ACHN (cell line): ENCODE measurements at places on chromosomes 6 and 20.

DNA sequence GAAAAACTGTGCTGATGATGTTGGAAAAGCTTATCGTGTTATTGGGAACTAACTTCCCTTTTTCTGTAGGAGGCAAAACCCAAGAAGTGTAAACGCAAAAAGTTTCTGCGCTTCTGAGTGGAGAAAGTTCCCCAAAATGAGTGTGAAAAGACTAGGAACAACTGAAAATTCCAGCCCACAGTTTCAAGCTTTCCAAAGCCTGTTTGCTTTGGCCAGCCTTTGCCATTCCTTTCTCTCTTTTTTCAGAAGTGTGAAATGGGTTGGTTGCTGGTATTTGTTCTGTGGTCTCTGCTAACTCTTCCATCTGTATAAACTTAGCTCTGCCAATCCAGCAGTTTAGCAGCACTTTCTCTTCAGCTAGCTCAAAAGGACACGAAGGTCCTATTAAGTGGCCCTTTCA, 491.3 kb downstream of the MAFB start:
- DNase-seq: no peak

DNA sequence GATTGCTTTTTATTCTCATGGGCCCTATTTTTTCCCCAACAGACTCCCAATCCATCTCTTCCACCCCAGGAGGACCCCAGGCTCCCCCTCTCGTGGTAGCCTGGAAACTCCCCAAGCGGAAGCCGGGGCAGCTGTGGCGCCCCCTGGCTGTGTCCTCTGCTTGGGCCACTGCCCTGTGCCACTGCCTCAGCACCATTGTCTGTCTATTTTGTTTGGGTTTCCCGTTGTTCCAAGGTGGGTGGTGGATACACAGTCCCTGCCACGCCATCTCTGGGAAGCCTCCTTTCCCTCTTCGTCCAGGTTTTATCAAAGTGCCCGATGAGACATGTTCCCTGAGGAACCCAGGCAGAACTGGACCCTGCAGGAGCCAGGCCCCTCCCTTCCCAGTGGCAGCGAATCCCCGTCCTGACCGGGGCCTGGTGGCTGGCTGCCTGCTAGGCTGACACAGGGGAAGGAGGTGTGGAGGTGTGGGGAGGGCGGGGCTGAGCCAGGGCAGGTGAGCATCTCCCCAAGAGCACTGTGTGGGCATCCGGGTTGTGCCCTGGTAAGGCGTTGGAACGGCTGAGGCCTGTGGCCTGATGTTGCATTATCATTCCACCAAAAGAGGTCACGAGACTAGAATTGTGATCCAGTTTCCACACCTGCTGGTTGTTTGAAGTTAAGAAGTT, 228.2 kb downstream of the CDH4 start:
- no peak for DNase-seq

GRCh38 chr6:31272436-31272835, 544 bp upstream of the HLA-C start:
- DNase-seq: peak; percentile 8

DNA sequence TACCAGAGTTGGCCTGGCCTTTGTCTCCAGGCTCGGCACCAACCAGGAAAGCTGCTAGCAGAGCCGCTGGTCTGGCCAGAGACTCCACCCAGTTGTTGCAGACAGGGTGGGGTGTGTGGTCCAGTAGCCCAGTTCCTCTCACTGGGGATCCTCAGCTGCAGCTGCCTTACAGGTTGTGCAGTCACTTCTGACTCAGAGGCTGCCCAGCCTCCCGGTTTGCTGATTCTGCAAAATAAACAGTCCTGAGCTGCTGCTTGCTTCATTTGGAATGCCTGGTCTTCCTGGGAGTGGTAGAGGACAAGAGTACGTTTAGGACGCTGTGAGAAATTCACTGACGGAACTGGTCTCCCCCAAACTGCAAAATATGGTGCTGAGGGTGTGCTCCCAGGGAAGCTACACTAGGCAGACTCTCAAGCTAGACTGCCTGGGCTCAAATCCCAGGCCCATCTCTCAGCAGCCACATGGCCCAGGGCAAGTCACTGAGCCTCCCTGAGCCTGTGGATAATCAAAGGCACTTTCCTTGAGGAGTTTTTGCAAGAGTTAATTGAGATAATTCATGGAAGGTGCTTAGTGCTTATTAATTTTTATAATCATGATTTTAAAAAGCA, 246.1 kb downstream of the TFAP2C start:
- peak; percentile 54 for DNase-seq

DNA sequence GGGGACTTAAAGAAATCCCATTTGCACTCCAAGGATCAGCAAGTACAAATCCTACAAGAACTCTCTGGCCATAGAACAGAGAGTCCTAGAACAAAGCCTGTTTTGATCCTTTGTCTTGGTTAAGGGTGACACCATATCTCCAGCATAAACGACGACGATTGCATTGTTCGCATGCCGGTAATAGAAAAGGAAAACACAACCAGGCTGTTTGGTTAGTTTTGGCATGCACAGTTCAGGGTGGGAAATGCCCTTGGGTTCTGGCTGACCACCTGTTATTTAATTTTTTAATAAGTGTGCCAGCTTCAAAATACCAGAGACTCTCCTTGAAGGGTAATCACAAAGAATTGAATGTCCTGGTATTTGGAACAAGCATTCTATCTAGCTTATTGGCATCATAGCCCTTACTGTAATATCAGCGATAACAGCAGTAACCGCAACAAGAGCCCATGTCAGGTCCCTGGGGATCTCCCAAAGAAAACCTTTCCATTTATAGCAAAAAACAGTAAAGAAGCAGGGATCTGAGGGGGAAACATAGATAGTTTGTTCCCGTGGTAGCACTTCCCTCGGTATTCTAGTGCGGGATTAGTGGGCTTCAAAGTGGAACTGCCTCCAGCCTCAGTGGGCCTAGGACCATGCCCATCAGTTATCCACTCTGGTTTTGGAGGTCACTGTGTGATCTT, 77.1 kb downstream of the TMEM170B start:
- no peak for DNase-seq

GRCh38 chr6:29263001-29263400, 38.5 kb upstream of the OR14J1 start:
- no peak for DNase-seq

DNA sequence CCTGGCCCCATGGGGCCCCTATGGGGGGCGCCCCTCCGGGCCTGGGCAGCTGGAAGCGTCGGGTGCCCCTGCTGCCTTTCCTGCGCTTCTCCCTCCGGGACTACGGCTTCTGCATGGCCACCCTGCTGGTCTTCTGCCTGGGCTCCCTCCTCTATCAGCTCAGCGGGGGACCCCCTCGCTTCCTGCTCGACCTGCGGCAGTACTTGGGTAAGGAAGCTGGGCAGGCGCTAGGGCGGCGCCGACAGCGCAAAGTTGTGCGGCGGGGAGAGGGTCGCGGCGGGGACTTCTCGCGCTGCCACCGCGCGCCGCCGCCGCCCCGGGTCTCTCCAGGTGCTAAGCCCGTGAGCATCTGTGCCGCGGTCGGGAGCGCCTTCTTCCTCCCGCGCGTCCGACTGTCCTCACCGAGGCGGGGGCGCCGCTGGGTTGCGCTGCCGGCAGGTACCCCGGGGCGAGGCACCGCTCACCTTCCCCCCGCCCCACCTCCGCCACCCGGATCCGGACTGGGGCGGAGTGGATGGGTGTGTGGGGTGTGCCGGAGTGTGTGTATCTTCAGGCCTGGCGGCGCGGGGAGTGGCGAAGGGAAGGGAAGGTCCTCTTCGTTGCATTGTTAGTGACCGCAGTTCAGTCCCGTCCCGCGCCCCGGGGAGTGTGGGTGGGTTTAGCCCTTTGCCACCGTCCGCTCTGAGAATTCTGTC, 788 bp downstream of the UST start:
- DNase-seq: peak; percentile 29

GRCh38 chr6:84526631-84527030, 237.8 kb downstream of the TBX18 start:
- DNase-seq: no peak

DNA sequence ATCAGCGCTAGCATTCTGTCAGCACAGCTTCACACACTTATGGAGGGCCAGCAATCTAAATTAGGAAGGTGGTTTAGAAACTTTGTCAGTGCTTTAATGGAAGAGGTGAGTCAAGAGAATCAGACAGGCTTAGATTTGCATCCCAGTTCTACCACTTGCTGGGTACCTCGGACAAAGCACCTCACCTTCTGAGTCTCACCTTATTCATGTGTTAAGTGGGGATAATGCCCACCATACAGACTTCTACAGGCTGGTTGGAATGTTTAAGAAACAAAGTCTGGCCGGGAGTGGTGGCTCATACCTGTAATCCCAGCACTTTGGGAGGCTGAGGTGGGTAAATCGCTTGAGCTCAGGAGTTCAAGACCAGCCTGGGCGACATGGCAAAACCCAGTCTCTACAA, 12.2 kb upstream of the STK35 start:
- DNase-seq: no peak

DNA sequence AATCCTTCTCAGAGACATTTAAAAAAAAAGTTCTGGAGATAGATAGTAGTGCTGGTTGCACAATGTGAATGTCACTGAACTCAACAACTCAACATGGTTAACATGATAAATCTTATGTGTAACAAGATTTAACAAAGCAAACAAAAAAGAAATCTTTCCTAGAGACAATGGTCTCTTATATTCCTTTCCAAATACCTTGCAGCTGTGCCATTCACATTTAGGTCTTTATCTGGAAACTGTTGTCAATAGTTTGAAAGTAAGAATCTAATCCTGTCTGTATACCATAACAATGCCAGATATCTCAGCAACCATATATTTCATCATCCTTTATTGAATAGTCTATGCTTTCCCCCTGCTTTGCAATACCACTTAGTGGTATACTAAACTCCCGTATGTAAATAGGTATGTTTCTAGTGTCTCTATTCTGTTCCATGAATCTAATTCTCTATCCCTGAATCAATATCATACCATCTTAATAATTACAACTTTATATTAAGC, 2.1 kb downstream of the SERAC1 start:
- DNase-seq: no peak

DNA sequence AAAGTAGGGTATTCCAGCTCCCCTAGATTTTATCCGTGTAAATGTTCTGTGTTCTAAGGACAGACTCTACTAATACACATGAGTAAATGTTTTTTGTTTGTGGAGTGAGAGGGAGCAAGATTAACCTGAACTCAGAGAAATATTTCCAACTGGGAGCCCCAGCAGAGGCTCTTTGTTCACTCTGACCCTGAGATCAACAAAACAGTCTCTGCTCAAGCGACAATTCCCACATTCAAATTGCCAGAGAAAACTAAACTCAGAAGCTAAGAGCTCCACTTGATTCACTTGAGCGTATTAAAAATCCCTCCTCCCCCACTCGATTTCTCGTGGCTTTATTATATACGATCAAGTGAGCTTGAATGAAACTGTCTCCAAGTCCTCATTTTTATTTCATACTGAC, 413.9 kb upstream of the JARID2 start:
- DNase-seq: no peak

GRCh38 chr20:38789503-38790199, 15.8 kb upstream of the PPP1R16B start:
- no peak for DNase-seq

DNA sequence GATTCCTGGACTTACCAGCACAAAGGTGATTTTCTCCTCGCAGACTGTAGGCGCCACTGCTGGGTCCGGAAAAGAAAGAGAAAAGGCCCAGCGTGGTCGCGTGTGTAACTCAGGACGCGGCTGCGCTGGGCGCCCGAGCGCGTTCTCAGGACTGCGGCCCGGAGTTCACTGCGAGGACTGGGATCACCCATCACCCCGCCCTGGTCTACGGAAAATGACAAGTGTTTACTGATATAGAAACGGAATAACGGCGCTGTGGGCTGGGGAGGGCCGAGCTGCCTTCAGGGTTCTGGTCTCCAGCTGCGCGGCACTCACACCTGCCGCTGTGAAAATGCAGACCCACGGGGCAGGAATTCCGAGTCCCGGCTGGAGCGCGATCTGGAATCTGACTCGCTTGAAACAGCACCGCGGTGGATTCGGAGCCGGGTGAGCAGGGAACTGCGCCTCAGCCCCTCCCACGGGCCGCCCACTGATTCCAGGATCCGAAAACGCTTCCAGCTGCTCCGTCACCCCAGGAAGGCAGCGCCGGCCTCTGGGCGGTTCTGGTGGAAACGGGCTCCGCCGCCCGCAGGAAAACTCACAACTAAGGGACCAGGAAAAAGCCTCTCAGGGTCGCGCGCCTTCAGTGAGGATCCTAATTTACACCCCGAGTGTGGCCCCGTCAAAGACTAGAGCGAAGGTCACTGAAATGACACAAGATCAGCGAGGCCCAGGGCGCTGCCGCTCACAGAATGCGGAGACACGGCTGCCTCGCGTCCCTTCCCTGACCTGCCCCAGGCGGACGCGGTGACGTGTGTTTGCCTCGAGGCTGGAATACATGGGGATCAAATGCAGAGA, 34.5 kb downstream of the HLA-A start:
- DNase-seq: peak; percentile 79

DNA sequence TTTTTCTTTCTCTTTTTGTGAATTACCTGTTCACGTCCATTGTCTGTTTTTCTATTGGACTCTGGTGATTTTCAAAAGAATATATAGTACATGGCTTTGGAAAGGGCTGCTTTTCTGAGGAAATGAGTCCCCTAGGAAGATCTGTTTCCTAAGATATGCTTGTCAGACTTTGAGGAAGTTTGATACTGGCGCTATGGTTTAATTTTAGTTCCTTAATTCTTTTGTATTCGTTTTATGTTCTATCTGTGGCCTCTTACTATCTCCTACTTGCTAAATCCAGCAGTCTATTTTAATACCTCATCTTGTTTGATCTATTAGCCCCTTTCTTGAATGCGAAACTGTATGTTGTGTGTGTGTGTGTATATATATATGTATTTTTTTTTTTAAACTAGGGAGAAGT, 101.9 kb downstream of the LIN28B start:
- no peak for DNase-seq

DNA sequence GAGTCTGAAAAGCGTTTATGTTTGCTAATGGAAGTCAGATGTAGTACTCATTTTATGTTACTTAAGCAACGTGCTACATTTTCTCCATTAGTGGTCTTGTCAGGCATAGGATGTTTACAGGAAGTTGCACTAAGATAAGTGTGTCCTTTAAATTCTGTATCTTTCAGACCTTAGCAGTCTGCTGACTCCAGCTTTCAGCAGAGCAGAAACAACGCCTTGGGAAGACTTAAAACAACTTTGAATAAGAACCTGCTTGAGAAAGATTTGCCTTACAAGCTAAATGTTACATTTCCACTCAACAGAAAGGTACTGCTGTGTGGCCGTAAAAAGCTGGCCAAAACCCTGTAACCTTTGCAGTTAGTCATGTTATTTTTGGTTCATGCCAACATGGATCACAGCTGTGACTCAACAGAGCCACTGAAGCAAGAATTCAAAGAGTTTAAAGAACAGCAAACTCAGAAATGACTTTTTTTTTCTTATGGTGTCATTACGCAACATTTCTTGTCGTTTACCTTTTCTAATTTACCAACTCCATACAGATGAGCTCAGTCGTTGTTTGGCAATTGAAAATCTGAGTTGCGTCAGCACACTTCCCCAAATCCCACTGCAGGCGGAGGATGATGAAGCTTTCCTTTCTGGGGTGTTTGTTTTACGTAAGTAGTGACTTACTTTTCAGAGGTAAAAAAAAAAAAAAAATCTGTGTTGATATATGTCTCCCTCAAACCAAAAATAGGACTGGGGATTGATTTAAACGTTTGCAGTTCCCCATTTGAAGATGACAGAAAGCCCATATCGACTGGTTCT, 27.9 kb upstream of the BMP6 start:
- DNase-seq: peak; percentile 64
